Stimulated activated CD4-positive, alpha-beta T cell treated with anti-CD3 and anti-CD28 coated beads, Interleukin-15, amount 100 ng/mL, for 1 hour (primary cell): ENCODE measurements at places on chromosomes 2 and 18.
A peak's percentile ranks its signal among the peaks of the same experiment; 100 is the strongest.

GRCh38 chr18:42274488-42275137, 319.6 kb downstream of the PIK3C3 start:
- no peak for DNase-seq

GRCh38 chr2:237720957-237721356, 77.6 kb upstream of the RBM44 start:
- DNase-seq: no peak

- DNase-seq: peak; percentile 5
Measured at GRCh38 chr18:46250084-46250811, 146.1 kb downstream of the HAUS1 start.

GRCh38 chr2:3189961-3190360, 187.7 kb downstream of the EIPR1 start:
- DNase-seq: no peak

GRCh38 chr18:12435867-12436266, 28.1 kb downstream of the PRELID3A start:
- no peak for DNase-seq

- no peak for DNase-seq
Measured at GRCh38 chr2:40043191-40043590, 264.1 kb upstream of the THUMPD2 start.

DNA sequence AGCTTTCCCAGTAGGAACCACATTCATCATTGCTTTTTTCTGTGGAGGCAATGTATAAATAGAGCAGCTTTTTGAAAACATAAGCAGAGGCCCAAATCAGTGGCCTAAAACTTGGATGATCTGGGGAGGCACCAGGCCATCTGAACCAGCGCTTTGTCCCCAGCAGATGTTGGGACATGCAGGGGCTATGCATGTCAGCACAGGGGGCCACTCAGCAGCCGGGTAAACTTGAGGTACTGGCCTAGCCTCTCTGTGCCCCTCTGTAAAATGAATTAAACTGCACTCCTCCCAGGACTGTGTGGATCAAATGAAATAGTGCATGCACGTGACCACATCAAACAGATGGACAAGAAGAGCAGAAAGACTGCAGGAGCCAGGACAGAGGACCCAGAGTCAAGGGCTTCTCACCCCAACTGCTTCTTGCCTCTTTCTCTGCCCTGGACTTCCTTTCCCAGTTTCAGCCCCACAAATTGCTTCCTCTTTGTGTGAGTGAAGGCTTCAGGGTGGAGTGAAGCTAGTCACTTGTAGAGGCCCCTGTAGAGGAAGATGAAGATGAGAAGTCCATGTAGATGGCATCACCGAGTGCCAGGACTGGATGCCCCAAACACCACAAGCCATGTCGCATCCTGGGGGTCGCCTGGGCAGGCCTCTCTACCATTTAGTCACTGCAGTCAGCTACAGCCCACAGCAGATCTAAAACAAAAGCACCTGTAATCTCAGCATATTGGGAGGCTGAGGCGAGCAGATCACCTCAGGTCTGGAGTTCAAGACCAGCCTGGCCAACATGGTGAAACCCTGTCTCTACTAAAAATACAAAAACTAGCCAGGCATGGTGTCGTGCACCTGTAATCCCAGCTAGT, 53.2 kb downstream of the IMPA2 start:
- no peak for DNase-seq
